IPS DF 19.7 (cell line): ENCODE measurements at places on chromosomes 6 and 20.

DNA sequence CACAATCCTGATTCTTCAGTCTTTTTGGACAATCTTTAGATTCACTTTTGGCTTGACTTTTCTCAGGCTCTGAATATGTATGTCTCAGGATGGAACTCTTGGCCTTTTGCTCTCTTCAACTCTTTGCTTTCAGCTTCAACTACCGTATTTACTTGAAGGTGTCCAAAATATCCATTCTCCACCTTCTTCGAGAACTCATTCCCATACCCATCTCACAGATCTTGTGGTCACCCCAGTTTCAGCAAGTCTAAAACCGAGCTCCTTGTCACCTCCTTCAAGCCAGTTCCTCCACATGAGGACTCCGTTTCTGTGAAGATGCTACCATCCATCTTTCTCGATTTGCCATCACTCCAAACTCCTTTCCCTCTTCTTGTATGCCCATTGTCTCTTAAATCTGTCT, 2.0 kb upstream of the MMP24 start:
- no peak for DNase-seq

- no peak for DNase-seq
Measured at GRCh38 chr20:44896583-44896982, 11.1 kb downstream of the YWHAB start.

DNA sequence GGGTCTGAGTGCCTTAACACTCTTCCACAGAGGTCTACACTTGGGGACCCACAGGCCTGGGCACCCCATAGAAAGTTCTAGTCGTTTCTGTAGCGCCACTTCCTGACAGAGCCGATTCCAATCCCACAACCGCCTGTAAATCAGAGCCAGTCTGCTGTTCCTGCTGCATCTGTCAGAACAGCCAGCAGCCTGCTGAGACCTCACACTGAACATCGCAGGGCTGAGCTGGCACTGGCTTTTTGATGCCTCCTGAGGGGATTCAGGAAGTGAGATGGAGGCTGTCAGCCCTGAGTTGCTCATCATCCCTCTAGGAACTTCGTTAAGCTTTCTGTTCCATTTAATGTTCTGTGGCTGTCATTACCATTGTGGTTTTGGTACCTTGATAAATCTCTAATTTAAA, 48.9 kb downstream of the DCBLD1 start:
- no peak for DNase-seq

GRCh38 chr6:98272060-98272459, 562.3 kb upstream of the POU3F2 start:
- DNase-seq: no peak

- DNase-seq: no peak
Measured at GRCh38 chr6:5399391-5399790, 138.1 kb downstream of the FARS2 start.

DNA sequence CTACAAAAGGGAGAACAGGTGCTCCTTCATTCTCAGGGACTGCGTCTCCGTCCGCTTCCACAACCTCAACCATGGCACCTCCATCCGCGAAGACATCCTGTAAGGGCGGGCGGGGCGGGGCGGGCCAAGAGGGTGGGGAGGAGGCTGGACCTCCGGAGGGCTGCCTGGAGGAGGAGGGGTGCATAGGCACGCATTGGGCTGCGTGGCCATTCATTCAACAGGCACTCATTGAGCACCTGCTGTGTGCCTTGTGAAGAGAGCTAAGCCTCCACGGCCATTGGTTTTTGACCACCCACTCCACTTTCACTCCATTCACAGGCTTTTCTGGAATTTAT, 435 bp downstream of the ZSWIM3 start:
- DNase-seq: no peak

GRCh38 chr6:125392682-125393081, 90.9 kb upstream of the HDDC2 start:
- DNase-seq: no peak

DNA sequence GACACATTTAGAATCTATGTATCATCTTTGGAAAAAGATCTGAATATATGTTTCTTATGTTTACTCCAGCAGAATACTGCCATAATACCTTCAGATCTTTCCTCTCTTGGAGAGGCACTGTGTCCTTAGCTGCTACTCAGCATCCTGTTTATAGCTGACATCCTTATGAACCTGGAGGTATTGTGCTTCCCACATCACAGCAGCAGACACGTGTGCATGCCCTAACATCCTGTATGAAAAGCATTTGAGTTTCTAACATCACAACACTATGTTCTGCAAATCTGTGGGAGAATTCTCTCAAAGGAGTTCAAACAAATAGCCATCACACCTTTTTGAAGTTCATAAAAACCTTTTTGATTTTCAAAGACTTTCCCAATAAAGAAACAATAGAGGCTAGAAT, 216.0 kb downstream of the GJA1 start:
- DNase-seq: no peak

DNA sequence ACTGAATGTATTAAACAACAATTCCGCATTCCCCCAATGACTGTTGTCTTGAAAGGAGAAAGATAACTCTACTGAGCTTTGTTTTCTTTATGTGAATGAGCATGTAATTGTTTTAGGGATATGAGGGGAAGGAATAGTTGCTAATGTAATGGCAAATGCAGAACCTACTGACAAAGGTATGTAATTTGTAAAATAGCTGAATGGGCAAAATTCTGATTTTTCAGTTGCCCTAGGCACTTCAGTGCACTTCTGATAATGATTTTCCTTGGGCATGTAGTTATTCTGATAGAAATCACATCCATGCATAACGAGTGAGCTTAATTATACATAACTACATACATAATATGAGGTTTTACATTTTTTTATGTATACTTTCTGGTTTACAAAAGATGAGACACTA, 53.4 kb upstream of the FOXO3 start:
- DNase-seq: no peak

- peak; percentile 63 for DNase-seq
Measured at GRCh38 chr20:44805979-44806620, 4.2 kb downstream of the RIMS4 start.

GRCh38 chr6:24905483-24905882, 30.3 kb downstream of the RIPOR2 start:
- no peak for DNase-seq

GRCh38 chr6:142985281-142985680, 40.3 kb upstream of the HIVEP2 start:
- no peak for DNase-seq

DNA sequence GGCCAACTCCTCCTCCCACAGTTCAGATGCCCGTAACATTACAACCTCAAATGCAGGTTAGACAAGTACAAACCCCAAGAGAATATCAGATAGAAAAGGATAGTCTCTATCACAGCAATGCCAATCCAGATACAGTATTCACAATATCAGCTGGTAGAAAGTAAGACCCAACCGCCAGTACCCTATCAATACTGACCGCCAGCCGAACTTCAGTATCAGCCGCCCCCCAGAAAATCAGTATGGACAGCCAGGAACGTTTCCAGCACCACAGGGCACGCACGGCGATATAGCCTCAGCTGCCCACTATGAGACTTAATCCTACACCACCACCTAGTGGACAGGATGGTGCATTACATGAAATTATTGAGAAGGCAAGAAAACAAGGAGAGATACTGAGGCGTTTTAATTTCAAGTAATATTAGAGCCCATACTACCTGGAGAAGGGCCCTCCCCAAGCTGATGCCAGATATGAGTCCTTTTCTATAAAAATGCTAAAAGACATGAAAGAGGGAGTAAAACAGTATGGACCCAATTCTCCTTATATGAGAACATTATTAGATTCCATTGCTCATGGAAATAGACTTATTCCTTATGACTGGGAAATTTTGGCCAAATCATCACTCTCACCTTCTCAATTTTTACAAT, 17.6 kb upstream of the EIF2S2 start:
- no peak for DNase-seq

DNA sequence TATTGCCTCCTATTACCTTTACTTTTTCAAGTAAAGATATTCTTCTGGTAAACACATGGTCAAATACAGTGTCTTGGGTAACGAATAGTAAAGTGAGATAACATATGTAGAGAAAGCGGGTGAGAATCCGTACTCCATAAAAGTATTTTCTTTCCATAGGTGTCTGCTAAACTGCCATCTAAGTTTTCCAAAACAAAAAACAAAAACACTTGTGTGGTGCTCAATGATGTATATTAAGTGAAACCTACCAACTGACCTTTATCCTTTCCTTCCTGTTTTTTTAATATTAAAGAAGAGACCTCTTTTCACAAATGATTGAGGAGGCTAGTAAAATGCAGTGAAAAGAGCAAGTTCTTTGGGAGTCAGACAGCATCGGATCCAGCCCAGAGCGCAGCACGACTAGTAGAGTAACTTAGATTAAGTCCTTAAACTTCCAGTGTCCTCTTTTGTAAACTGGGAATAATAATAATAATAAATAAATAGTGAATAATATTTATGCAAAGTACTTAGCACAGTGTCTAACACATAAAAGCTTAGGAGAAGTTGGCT, 437 bp upstream of the CDKAL1 start:
- no peak for DNase-seq

DNA sequence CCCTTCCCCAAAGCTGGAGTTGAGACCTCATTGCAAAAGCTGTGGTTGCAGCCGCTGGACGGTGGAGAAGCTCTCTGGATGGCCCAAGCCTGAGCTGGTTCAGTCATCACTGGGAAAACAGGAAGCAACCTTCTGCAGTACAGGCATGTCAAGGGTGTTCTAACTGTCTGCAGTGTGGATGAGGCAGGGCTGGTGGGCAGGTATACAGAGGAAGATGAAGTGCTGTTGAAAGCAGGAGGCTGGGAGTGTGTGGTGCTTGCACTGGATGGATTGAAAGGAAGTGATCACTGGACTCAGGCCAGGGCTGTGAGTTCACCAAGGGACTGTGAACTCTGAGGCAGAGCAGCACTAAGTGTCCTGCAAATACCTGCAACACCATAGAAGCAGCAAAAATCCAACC, 89.0 kb upstream of the NOX3 start:
- no peak for DNase-seq

DNA sequence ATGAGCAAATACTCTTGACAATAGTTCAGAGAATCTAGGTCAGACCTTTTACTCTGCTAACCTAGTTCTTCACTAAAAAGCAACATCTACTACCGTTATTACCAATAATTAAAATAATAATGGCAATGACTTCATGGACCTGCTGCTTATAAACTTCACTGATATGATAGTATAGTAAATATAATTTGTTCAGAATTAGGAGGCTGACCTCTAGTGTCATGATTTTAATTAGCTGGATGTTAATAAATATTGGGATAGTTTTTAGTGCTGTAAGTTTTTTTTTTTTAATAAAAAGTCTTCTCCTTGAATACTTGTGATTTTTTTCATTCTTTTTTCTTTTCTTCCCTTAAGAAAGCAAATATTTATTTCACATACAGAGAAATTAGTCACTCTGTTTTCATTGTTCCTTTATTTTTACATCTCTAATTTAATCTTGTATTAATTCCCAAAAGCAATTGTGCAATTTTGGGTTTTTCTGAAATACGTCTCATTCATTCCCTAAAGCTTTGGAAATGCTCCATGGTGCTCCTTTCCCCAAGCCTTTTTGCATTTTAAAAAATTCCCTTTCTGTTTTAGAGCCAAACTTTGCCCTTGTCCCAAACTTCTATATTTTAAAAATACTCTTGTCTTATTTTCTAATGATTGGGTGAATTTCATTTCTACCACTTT, 46.6 kb upstream of the UST start:
- DNase-seq: no peak

DNA sequence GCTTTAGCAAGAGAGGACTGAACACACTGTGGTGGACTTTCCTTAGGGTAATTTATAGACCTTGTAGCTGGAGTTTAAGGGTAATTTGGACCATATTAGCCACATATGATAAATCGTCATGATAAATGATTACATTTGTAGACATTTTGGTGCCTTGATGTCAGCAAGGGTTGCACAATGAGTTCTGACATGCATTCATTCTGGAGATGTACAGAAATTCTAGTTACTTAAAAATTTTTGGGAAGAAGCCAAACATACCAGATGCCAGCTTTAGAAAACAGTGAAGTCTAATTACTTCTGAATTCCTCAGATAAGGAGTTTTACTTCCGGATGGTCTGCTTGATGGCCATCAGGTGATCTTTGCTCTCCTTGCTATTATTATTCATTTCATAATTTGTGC, 653.1 kb downstream of the TBC1D32 start:
- DNase-seq: no peak

- no peak for DNase-seq
Measured at GRCh38 chr20:32439132-32439829, 81.2 kb downstream of the ASXL1 start.

DNA sequence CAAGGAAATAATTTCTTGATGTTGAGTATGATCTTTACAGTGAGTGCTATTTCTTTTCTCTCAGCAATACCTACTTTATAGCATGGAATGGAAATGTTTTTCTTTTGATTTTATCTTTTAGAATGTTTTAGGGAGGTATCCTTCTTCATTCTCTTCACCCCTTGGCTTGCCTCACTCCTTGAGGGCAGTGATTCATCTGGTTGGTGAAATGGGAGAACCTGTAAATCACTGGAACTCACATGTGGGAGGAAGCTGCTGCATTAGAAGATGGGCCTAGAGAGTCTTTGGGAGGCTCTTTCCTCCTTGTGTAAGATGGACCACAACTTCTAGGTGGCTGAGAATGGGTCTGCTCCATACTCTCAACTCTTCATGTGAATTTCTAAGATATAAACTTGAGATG, 244.8 kb upstream of the SYNCRIP start:
- no peak for DNase-seq

- no peak for DNase-seq
Measured at GRCh38 chr6:151535476-151536187, 41.8 kb downstream of the CCDC170 start.

DNA sequence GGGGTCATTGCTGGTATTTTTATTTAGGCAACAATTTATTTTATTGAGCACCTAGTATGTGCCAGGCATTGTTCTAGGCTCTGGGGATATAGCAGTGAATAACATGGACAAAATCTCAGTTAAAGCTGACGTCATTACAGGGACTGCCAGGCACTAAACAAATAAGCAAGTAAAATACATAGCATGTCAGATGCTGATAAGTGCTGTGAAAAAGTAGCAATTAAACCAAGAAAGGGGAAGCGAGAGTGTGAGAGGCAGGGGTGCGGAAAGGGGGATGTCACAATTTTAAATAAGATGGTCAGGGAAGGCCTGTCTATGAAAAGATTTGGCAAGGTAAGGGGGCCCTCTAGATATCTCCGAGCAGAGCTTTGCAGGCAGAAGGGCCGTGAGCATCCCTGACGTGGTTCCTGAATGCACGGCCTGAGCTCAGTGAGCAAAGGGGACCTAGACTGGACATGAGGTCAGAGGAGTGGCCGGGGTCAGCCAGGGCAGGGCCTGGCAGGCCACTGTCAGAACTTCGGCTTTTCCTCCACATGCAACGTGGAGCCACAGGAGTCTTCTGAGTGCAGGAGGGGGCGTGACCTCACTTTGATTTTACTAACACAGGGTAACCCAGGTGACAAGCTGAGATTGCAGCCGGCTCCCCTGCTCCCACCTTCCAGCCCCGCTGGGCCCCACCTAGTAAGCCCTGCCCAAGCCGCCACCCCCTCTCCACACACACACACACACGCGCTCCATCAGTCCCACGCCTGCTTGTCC, 24.2 kb upstream of the SIRPA start:
- no peak for DNase-seq

DNA sequence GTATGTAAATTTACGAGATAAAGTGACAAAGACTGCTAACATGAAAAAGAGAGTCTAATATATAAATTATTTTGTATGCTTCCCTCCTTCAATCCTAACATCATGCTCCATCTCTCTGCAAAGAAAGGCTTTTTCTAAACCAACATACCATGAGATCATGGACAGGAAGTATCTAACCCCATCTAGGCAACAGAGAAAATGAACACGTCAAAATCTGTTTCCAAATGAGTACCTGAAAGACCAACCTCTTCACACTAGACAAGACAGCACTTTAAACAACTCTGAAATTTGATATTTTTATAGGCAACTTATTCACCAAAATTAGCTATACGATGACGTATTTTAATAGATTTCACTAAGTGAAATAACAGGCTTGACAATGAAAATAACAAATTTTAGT, 54.6 kb downstream of the MAN1A1 start:
- DNase-seq: no peak
